Prostate gland (tissue), 2 donors: ENCODE measurements at places on chromosomes 1 and 21.
A peak's percentile ranks its signal among the peaks of the same experiment; 100 is the strongest.

DNA sequence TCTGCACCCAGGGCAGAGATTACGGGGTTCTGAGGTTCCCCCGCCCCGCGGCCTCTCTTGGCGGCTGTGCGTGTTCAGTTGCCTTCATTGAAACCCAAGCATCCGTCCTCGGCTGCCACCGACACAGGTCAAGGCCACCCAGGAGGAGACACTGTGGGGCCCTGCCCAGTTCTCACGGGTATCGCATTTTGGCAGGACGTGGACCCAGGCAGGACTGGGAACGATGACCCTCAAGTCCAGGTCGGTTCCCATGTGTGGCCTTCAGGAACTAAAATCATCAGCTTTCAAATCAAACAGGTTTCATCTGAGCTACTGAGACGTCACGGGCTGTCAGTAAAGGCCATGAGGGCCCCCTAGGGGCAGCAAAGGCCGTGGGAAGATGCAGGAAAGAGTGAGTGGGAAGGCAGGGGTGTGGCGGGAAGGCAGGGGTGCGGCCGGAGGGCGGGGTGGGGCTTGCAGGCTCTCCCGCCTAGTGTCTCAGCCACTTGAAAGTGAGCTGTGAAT, 7.0 kb upstream of the C1orf174 start:
- H3K27ac ChIP-seq = no peak overlapping the region
- no peak overlapping the region for H3K4me3 ChIP-seq
- H3K36me3 ChIP-seq = no peaks in the 10 kb centered on the region
- no peaks in the 10 kb centered on the region for H3K27me3 ChIP-seq

GRCh38 chr1:31939484-31940329, 1.5 kb upstream of the PTP4A2 start:
- no peaks in the 10 kb centered on the region for H3K36me3 ChIP-seq
- no peak overlapping the region for H3K27ac ChIP-seq
- DNase-seq = no peak
- no peaks in the 10 kb centered on the region for H3K27me3 ChIP-seq
- H3K4me3 ChIP-seq = no peak overlapping the region

- peak; percentile 63 for DNase-seq
- H3K4me3 ChIP-seq = no peak overlapping the region
These were observed 38.6 kb downstream of the MEF2D start for GRCh38 chr1:156461781-156462647.

GRCh38 chr1:61898658-61899057, 156.4 kb downstream of the PATJ start:
- H3K27me3 ChIP-seq = no peaks in the 10 kb centered on the region
- no peaks in the 10 kb centered on the region for H3K36me3 ChIP-seq
- H3K4me1 ChIP-seq = no peaks in the 10 kb centered on the region

- peak overlapping the region; percentile 75 for H3K27ac ChIP-seq
- no peaks in the 10 kb centered on the region for H3K27me3 ChIP-seq
- H3K36me3 ChIP-seq = no peaks in the 10 kb centered on the region
- H3K4me3 ChIP-seq = no peak overlapping the region
- H3K4me1 ChIP-seq = peaks cover 8% of the 10 kb centered on the region
- DNase-seq = peak; percentile 41
These were observed 27.2 kb downstream of the HSPG2 start for GRCh38 chr1:21909787-21910503.

GRCh38 chr1:211910913-211911485, 80.4 kb upstream of the LPGAT1 start:
- H3K27me3 ChIP-seq = no peaks in the 10 kb centered on the region
- no peaks in the 10 kb centered on the region for H3K36me3 ChIP-seq
- DNase-seq = no peak
- no peak overlapping the region for H3K27ac ChIP-seq
